ENCODE measurements at places on chromosomes 7 and 10.

DNA sequence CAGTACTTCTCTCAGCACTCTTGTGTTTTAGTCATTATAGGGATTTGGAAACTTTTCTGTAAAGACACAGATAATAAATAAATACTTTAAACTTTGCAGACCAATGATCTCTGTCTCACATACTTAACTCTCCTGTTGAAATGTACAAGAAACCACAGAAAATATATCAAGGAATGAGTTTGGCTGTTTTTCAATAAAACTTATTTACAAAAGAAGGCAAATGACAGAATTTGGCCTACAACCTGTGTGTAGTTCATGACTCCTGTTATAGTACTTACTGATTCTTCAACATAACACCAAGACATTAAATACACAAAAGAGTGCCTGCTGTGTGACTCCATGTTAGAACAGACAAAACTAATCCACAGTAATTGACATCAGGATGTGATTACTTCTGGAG, 510.0 kb upstream of the PHF14 start:
- no peak for DNase-seq

DNA sequence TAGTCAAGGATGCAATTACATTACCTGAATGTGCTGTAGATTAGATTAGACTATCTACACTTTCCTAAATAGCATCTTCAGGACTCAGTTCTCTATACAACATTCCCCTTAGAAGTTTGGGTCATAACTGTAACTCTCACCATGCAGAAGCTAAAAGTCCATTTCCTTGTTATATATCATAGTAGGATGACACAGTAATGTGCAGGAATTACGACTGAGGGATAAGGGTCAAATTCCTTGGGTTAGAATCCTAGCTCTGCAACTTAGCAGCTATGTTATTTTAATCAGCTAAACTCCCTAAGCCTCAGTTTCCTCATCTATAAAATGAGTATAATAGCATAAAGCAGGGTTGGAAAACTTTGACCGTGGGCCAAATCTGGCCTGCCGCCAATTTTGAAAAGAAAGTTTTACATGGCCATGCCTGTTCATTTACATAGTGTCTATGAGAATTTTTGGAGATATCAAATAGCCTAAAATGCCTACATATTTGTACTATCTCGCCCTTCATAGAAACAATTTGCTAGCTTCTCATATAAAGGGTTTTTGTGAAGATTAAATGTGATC, 14.8 kb downstream of the NRCAM start:
- no peak for DNase-seq

- no peak for DNase-seq
Observed at GRCh38 chr10:112531421-112531820, 84.4 kb downstream of the VTI1A start.

GRCh38 chr10:51086710-51087109, 12.4 kb downstream of the PRKG1 start:
- DNase-seq = no peak

GRCh38 chr7:85634951-85635350, 448.1 kb upstream of the SEMA3D start:
- no peak for DNase-seq

DNA sequence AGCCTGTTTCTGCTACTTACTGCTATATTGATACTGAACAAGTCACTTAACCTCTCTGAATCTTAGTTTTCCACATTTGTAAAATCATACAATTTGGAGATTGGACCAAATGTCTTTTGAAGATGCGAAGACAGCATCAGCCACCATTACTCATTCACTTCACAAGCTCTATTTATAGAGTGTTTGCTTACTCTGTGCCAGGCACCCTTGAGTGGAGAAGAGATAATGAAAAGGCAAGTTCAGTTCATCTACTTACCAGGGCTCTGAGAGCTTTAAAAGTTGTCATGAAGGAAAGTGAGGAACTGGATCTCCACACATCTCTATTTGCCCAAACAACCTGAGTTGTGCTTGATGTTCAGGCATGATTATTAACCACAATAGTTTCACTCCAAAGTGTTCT, 277.5 kb downstream of the CSTF2T start:
- DNase-seq = no peak

- no peak for DNase-seq
Observed at GRCh38 chr7:102472126-102473041, 6.3 kb downstream of the POLR2J start.

DNA sequence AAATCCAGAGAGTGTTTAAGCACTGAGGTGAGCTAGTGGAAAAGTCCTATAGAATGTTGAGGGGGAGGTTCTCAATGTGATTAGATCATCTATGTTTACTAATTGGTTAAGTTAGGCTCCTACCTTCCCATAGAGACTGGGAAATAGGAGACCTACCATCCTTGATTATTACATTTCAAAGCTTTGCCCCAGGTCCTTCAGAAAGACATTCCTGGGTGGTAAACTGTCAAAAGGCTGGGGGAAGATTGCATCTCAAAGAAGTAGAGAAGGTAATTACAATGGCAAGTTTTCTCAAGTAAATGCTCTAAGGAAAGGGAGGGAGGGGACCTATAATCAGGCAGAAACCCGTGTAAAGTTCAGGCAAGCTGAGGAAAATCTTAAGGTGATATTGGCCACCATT, 247.8 kb upstream of the SMIM30 start:
- no peak for DNase-seq

DNA sequence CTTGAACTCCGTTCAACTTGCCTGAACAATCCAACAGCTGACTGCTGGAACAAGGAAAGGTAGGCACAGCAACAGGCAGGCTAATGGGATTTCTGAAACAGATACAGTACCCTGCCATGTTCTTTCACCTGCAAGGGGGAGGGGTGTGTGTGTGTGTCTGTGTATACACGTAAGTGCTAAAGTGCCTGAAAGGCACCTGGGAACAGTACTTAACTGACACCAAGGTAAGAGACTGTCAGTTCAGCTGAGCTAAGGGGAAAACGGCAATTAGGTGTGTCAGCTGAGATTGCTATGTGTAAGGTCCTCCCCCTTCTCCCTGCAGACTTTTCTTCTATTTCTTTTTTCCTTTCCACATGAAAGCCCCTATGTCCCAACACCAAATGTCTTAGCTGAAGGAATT, 27.0 kb downstream of the NAMPT start:
- DNase-seq = no peak

- no peak for DNase-seq
Observed at GRCh38 chr7:10767771-10768170, 205.9 kb upstream of the PHF14 start.

- DNase-seq = no peak
Observed at GRCh38 chr10:30587522-30588031, 42.0 kb downstream of the LYZL2 start.
